ENCODE measurements at places on chromosomes 5 and 9.

GRCh38 chr9:15142878-15143534, 164.0 kb downstream of the TTC39B start:
- peak; percentile 45 for DNase-seq

GRCh38 chr5:114360357-114360756, 1.5 kb upstream of the KCNN2 start:
- DNase-seq: no peak

- DNase-seq: no peak
These were observed 176.7 kb downstream of the NTRK2 start for GRCh38 chr9:84845956-84846900.

DNA sequence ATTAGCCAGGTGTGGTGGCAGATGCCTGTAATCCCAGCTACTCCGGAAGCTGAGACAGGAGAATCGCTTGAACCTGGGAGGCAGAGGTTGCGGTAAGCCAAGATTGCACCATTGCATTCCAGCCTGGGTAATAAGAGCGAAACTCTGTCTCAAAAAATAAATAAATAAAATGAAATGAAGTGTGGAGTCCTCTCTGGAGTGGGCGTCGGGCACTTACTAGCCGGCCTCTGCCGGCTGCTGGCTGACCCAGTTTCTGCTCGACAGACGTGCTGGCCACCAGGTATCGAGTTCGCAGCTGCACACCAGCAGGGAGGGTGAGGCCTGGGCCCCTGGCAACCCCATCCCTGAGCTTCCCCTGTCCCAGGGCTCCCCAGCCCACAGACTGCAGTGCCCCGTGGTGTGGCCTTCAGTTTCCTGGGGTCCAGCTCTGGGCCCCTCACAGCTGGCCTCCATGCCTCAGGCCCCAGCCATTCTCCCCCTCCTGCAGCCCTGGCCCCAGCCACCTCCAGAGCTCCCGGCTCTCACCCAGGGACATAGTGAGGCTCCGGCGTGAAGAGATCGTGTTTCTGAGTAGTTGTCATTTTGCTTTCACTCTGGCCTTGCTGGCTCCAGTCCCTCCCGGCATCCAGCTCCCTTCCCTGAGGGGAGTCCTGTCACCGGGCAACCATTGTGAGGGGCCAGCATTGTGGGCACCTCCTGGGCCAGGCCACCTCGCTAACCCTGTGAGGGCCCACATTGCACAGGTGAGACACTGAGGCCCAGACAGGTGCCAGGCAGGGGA, 3.8 kb upstream of the STPG3 start:
- no peak for DNase-seq

- DNase-seq: no peak
These were observed 762.8 kb upstream of the NUDT12 start for GRCh38 chr5:104325356-104325755.

GRCh38 chr9:123631862-123632261, 275.9 kb downstream of the CRB2 start:
- DNase-seq: no peak

DNA sequence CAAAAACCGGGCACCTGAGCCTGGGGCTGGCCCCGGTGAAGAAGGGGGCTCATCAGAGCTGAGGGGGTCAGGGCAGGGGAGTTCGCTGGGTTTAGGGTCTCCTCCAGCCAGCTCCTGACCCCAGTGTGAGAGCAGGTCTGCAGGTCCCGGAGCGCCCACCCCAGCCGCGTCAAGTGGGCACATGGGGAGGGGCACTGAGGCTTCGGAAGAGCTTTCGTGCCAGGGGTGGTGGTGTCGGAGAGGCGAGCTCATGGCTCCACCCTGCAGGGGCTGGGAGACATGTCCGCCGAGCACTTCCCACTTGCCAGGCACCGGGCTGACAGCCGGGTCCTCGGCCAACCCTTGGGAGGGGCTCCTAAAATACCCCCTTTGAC, 13.2 kb downstream of the VAV2 start:
- no peak for DNase-seq

DNA sequence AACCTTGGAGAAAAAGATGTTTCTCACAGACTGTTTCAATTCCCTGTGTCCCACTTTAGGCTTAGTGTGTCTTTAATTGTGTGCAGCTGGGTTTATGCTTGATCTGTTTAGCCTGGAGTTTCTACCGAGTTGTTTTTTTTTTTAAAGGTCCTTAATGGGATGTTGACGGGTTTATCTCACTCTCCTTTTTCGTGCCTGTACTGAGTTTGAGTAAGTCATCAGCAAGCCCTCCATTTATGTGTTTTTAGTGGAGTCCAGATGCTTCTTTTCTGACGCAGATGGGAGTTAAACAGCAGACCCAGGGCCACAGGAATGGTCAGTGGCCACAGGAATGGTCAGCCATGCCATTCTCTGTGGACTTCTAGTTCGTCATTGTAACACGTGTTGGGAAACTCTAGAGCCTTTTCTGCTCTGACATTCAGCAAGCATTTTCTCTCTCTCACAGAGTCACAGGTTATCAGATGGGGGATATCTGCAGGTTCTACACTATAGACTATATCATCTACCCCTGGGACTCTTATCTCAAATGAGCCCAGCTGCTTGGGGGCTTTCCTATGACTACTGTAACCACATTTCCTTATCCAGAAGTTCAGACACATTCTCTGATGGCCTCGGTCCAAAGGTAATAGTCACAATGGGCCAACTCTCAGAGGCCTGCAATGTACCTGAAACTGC, 190.5 kb downstream of the TTLL11 start:
- peak; percentile 95 for DNase-seq

DNA sequence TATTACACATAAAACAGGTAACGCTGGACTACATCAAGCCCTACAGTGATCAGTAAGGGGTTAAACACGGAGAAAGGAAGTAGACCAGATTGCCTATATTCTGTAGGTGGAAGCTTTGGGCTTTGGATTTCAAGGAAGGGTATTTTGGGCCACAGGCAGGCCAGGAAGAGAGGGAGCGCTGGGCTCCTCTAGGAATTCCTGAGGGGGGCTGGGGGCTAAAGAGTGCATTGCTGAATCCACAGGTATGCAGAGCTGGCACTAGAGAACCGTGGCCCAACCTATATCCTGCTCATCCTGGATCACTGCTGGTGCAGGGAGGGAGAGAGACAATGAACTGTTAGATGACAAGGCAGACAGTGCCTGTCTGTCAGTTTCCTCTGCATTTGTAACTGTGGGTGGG, 367.1 kb downstream of the CSNK1G3 start:
- DNase-seq: no peak

GRCh38 chr5:145768863-145769262, 66.3 kb downstream of the PRELID2 start:
- no peak for DNase-seq

GRCh38 chr5:136404616-136405015, 39.3 kb upstream of the TRPC7 start:
- DNase-seq: no peak

- DNase-seq: no peak
These were observed 661.0 kb downstream of the KCTD16 start for GRCh38 chr5:144831650-144832049.

GRCh38 chr5:1312206-1312605, 17.3 kb upstream of the TERT start:
- no peak for DNase-seq

DNA sequence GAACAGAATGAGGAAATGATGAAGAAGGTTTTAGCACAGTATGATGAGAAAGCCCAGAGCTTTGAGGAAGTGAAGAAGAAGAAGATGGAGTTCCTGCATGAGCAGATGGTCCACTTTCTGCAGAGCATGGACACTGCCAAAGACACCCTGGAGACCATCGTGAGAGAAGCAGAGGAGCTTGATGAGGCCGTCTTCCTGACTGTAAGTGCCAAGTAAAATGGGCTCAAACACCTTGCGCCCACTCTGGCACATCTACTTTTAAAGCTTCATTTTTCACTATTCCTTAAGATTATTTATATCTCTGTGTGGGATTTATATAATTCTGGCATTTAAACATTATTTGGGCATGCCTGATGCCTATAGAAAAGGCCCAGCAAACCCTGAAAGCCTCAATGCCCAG, 55.6 kb downstream of the CMYA5 start:
- no peak for DNase-seq

- no peak for DNase-seq
These were observed 513.0 kb upstream of the ADAMTS16 start for GRCh38 chr5:4627131-4627530.

DNA sequence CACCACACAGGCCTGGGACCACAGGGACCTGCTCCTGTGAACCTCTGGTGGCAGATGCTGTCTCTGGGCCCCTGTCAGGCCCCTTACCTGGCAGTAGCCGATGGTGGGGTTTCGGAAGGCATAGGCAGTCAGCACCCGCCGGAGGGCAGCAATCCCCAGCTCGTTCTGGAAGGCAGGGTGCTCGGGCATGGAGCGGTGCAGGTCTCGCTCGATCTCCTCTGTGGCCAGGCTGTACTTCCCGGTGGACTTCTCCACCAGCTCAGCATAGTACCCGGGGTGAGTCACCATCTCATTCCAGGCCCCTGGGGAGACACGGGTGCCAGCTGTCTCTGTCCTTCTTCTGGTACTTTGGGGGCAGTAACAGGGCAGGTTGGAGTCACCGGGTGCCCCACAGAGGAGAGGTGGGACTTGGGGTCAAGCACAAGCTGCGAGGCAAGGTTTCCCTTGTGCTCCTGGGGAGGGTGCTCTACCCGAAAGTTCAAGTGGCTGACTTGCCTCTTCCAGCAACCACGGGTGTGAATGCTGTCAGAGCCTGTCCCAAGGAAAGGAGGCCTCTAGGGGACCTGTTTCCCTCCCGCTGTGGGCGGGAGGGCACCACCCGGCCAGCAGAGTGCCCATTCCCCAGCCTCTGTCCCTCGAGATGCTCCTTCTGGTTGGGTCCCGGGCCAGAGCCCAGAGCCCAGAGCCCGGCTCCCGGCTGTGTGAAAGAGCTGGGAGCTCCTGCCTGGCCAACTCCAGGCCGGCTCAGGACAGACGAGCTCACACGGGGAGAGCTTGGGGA, 19.8 kb upstream of the MRNIP start:
- DNase-seq: peak; percentile 26

DNA sequence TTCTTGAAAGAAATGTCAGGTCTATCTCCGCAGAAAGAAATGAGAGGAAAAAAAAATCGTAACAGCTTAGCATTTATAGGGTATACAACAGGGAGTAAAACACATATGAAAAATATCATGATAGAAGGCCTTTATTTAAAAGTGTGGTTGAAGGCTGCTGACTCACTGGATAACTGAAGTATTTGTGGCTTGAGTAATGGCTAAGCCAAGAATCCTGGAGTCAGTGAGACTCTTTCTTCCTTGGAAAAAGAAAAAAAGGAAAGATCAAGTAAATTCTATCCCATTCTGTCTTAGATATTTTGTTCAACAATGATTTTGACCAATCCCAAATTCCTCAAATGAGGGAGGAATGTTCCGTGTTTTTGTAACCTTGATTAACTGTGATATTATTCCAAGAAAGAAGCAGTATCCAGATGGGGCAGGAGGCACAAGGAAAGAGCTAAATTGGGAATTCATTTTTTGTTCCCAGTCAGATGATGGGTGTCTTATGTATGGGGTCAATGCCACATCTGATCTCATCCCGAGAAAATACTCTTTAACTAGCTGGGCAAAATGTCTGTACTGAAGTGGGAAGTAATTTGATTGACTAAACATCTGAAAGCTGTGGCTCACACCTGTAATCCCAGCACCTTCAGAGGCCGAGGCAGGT, 64.3 kb upstream of the MYO10 start:
- peak; percentile 97 for DNase-seq

DNA sequence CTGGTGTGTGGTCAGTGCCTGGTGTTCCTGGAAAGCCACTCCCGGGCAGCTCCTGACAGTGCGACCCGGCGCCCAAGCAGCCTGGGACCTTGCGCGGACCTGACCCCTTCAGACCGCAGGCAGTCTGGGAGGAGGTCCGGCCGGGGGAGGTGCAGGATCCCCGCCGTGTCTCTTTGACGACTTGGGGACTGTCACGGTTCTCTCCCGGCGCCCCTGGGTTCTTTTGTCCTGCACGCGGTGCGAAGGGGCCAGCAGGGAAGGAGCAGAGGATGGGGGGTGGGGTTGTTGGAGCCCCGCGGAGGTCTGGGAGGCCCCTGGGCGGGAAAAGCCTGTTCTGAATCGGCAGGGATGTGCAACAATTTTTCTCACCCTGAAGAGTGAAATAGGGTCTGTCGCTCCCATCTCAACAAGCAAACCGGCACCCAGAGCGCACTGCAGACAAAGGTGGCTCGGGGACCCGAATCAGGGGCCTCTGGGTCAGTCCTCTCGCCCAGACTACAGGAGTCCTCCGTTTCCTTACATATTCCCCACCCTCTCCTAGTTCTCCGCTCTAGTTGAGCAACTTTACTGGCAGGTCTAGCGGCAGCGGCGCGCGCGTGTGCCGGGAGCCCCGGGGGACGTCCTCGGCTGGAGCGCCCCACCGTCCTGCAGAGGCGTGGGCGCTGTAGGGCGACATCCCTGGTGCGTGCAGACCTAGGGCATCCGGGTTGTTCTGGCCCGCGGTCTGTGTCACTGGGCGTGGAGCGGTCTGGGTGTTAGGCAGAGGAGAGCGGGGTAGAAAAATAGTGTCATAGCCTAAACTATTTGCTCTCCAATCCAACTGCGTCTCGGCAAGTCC, 1.2 kb downstream of the VCAN start:
- DNase-seq: peak; percentile 5

DNA sequence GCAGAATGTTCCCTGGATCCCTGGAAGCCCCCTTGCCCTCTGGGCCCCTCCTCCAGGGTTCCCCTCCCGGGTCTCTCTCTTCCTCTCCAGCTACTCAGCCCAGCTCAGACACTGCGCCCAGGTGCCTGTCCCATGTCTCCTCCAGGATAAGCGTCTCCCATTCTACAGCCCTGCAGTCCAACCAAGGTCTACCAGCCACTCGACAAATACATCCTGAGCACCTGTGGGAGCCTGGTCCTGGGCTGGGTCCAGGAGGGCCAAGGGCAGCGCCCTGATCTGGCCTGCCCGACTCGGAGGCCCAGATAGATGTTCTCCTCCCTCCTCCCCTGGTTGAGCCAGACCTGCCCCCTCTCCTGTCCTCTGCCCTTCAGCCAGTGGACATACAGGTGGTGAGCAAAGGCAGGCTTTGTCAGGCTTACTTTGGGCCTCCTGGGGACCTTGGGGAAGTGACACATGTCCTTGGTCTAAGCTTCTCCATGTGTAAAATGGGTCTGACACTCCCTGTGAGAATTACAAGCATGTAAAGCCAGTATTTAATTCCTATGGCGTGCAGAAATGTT, 1.4 kb downstream of the FLT4 start:
- no peak for DNase-seq

DNA sequence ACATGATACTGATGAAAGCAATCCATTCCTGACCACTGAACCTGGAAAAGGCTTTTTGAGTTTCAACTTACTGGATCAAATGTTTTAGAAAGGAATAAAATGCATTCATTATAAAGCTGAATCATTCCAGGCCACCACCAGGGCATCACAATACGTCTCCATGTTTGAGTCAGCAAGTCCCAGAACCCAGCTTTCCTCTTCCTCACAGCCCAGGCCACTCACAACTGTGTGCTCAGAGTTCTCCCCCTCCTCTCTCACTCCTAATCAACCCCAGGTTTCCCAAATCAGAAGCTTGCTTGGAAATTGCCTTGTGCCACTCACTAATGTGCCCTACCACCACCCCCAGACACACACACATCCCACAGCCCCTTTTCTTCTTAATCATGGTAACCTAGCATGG, 91.7 kb downstream of the GNA14 start:
- DNase-seq: no peak

Measured in EL (cell line).